ENCODE measurements at places on chromosomes 7 and 10.

DNA sequence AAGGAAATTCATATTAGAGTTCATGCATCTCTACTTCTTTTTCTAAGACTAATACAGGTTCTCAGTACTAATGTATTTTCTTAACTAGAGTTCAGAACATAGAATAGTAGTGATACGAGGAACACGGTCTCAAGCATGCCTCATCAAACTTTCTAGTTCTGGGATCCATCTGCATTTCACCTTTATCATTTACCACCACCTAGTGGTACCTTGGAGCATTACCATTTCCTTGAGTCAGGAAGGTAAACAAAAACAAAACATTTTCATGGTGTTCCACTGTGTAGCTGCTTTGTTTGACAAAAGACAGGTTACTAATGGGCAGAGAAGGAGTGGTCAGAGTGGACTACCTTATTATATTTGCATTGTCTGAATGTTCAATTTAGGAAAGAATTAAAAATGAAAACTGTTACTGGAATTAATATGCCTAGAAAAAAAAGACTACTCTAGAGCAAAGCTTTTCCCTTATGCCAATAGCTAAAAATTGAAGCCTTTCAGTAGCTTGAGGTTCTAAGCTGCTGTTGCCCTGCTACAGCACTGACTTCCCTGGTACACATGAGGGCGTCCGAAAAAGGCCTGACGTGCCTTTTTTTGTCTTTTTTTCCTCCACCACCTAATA, 44.5 kb downstream of the STARD3NL start:
- DNase-seq = peak; percentile 63
- H3K27ac ChIP-seq = no peak overlapping the region
- peaks cover 2% of the 10 kb centered on the region for H3K4me1 ChIP-seq
- H3K36me3 ChIP-seq = peaks cover 75% of the 10 kb centered on the region
- no peak overlapping the region for H3K4me3 ChIP-seq

DNA sequence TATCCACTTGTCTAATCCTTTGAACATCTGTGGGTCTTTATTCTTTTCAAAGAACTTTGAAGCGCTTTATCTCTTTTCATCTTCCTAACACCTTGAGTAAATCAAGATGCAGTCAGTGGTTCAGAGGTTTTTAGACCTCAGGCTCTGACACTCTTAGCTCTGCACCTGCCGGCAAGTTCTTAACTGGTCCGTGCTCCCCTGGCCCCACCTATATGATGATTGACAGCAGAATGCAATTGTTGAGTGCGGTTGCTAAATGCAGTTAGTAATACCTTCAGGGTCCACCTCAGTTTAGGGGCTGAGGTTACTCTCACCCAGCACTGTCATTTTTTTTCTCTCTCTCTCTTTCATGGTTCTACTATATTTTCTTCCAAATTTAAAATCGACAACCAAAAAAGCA, 854.2 kb upstream of the AUTS2 start:
- no peaks in the 10 kb centered on the region for H3K36me3 ChIP-seq
- no peak overlapping the region for H3K4me3 ChIP-seq
- no peak for DNase-seq
- H3K27ac ChIP-seq = no peak overlapping the region

- no peaks in the 10 kb centered on the region for H3K27me3 ChIP-seq
- no peak overlapping the region for H3K27ac ChIP-seq
- peaks cover 15% of the 10 kb centered on the region for H3K4me1 ChIP-seq
- DNase-seq = no peak
Measured at GRCh38 chr7:127813991-127814541, 162.1 kb downstream of the SND1 start.

GRCh38 chr10:102970562-102971340, 52.7 kb downstream of the CNNM2 start:
- no peak overlapping the region for H3K27ac ChIP-seq
- H3K36me3 ChIP-seq = no peaks in the 10 kb centered on the region
- no peaks in the 10 kb centered on the region for H3K27me3 ChIP-seq
- H3K4me3 ChIP-seq = no peak overlapping the region
- DNase-seq = no peak

GRCh38 chr10:29295813-29296212, 6.9 kb downstream of the LYZL1 start:
- no peaks in the 10 kb centered on the region for H3K27me3 ChIP-seq
- no peaks in the 10 kb centered on the region for H3K4me1 ChIP-seq
- no peak overlapping the region for H3K27ac ChIP-seq

DNA sequence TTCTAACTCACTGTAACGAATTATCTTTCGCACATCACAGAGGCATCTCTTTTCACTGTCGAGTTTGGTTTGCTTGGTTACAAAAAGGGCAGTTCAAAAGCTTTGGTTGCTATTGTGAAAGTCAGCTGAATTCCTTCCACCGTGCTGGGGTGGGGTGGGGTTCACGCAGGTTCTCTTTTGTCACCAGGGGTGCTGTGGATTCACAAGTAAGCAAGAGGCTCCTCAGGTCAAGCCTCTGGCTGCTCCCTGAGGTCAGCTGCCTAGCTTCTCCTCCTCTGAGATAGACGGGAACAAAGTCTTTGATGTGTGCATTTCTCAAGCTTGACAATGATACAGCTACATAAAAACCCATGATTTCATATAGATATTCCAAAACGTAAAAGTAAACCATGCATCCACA, 47.7 kb downstream of the EGFR start:
- H3K4me1 ChIP-seq = peaks cover 38% of the 10 kb centered on the region
- H3K36me3 ChIP-seq = peaks cover 26% of the 10 kb centered on the region
- peak overlapping the region; percentile 92 for H3K27ac ChIP-seq
- H3K27me3 ChIP-seq = no peaks in the 10 kb centered on the region
- no peak overlapping the region for H3K4me3 ChIP-seq

DNA sequence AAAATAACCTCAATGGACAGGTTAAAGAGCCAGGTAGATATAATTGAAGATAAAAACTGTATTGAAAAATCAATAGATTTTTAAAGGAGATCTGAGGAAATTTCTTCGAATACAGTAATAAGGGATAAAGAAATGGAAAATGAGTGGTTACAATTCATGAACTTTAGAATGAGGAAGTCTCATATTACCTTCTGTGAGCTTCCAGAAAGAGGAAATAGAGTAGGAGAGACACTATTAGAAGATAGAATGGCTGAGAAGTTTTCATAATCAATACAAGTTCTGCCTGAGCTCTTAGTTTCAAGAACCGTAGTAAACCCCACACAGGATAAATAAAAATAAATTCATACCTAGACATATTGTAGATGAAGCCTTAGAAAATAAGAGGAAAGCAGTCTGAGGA, 11.5 kb downstream of the SDK1 start:
- no peaks in the 10 kb centered on the region for H3K4me1 ChIP-seq
- no peak for DNase-seq
- no peaks in the 10 kb centered on the region for H3K36me3 ChIP-seq
- H3K27ac ChIP-seq = no peak overlapping the region
- H3K4me3 ChIP-seq = no peak overlapping the region

- peaks cover 34% of the 10 kb centered on the region for H3K27me3 ChIP-seq
- DNase-seq = no peak
- no peak overlapping the region for H3K27ac ChIP-seq
Measured at GRCh38 chr7:2936301-2936700, 92.2 kb upstream of the GNA12 start.

- peak overlapping the region; percentile 96 for H3K4me3 ChIP-seq
- H3K27ac ChIP-seq = peak overlapping the region; percentile 15
- DNase-seq = peak; percentile 52
Measured at GRCh38 chr10:102504179-102504975, 605 bp downstream of the SUFU start.

DNA sequence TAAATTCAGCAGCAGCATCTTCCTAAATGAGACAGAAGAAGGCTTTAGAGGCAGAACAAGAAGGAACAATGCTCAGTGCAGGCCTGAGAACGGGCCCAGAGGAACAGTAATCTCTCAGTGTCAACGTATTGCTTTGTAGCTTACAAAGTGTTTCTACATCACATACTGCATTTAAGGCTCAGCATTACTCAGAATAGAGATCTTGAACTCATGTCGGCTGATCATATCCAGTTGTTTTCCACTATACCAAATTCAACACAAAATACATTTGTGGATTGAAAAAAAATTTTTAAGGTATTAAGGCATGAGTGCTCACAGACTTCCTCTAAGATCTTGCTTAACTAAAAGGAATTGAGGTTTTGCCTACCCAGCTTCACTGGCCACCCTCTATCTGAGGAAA, 325.1 kb downstream of the HPSE2 start:
- H3K27me3 ChIP-seq = no peaks in the 10 kb centered on the region
- no peaks in the 10 kb centered on the region for H3K4me1 ChIP-seq
- peak; percentile 28 for DNase-seq
- no peak overlapping the region for H3K27ac ChIP-seq

DNA sequence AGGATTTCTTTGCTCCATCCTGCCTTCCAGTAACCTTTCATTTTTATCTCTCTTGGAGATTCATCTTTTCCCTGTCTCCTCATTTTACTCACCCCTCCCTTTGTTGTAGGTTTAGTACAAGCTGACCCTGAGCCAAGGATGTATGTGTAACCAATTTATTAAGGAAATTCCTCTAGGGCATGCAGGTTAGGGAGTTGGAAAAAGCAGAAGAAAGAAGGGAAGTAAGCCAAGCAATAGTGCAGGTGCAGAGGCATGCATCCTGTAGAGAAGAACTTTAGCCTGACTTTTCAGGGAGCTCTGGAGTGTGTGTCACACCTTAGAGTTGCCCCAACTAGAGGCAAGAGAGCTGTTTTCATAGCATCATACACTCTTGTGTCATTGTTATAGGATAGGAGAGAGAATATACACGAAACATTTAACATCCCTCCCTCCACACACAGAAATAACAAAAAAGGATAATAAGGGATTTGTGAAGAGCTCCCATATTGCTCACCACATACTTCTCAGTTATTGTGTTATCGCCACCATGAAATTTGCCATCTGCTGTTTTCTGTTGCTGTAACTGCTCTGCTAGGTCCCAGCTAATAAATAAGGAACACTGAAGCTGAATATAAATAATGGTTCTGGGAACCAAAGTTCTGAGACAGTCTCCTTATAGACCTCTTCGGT, 21.8 kb upstream of the SEMA3C start:
- H3K27me3 ChIP-seq = no peaks in the 10 kb centered on the region
- peak overlapping the region; percentile 94 for H3K27ac ChIP-seq
- DNase-seq = peak; percentile 36
- no peaks in the 10 kb centered on the region for H3K4me1 ChIP-seq
- H3K36me3 ChIP-seq = no peaks in the 10 kb centered on the region

DNA sequence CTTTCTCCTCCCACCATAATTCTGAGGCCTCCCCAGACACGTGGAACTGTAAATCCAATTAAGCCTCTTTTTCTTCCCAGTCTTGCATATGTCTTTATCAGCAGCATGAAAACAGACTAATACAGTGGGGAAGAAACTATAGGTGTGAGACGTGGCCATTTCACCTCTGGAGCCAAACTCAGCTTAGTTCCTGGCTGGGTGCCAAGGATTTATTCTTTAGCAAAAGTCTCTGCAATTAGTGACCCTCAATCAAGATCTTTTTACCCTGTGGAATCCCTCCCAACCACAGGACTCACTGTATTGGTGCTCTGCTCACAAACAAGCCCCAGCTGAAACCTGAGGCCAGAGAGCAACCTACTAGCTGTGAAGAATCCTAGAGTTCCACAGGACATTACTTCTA, 28.1 kb upstream of the SFTPD start:
- H3K36me3 ChIP-seq = no peaks in the 10 kb centered on the region
- peaks cover 16% of the 10 kb centered on the region for H3K27me3 ChIP-seq
- H3K4me3 ChIP-seq = no peak overlapping the region
- peaks cover 3% of the 10 kb centered on the region for H3K4me1 ChIP-seq

- no peak overlapping the region for H3K27ac ChIP-seq
- peaks cover 37% of the 10 kb centered on the region for H3K27me3 ChIP-seq
- peaks cover 23% of the 10 kb centered on the region for H3K4me1 ChIP-seq
- peak overlapping the region; percentile 56 for H3K4me3 ChIP-seq
- no peaks in the 10 kb centered on the region for H3K36me3 ChIP-seq
Measured at GRCh38 chr10:102231357-102232318, 5.5 kb downstream of the ELOVL3 start.

DNA sequence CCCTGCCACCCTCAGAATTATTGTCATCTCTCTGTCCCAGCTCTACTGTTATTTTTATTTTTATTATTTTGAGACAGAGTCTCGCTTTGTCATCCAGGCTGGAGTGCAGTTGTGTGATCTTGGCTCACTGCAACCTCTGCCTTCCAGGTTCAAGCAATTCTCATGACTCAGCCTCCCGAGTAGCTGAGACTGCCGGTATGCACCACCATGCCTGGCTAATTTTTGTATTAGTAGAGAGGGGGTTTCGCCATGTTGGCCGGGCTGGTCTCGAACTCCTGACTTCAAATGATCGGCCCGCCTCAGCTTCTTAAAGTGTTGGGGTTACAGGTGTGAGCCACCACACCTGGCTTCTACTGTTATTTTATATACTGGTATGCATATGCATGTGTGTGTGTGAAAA, 11.0 kb downstream of the CALHM2 start:
- peaks cover 9% of the 10 kb centered on the region for H3K4me1 ChIP-seq
- H3K27me3 ChIP-seq = no peaks in the 10 kb centered on the region
- DNase-seq = peak; percentile 13
- no peak overlapping the region for H3K27ac ChIP-seq

DNA sequence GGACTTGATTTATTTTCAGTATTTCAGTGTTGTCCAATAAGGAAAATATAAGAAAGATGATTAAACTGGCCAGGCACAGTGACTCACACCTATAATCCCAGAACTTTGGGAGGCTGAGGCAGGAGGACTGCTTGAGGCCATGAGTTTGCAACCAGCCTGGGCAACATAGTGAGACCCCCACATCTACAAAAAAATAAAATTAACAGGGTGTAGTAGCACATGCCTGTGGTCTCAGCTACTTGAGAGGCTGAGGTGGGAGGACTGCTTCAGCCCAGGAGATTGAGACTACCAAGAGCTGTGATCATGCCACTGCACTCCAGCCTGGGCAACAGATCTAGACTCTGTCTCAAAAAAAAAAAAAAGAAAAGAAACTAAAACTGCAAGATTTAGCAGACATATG, 138.0 kb downstream of the PARD3 start:
- H3K36me3 ChIP-seq = no peaks in the 10 kb centered on the region
- DNase-seq = no peak
- H3K4me3 ChIP-seq = no peak overlapping the region

DNA sequence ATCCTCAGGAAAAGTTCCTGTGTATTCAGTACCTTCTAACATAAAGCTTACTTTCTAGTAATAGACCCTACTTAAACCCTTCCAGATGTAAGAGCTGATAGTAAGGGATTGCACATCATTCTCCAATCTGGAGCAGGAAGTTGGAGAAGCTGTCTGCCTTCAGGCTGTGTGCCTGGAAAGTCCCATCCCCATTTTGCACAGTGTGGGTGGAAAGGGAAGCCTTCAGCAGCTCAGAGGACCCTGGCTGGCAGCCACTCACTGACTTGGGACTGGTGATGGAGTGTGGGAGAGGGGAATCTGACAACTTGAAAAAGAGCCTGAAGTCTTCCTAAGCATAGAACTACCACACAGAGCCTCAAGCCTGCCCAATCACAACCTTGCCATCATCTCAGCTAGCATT, 164.1 kb upstream of the ADO start:
- no peaks in the 10 kb centered on the region for H3K36me3 ChIP-seq
- H3K27me3 ChIP-seq = no peaks in the 10 kb centered on the region
- no peak overlapping the region for H3K4me3 ChIP-seq
- no peak for DNase-seq

- H3K27ac ChIP-seq = no peak overlapping the region
- no peaks in the 10 kb centered on the region for H3K27me3 ChIP-seq
- H3K36me3 ChIP-seq = peaks cover 15% of the 10 kb centered on the region
- no peak for DNase-seq
Measured at GRCh38 chr10:122390679-122391078, 16.2 kb downstream of the PLEKHA1 start.
